RCC 7860 (cell line): ENCODE measurements at places on chromosomes 5 and 9.

DNA sequence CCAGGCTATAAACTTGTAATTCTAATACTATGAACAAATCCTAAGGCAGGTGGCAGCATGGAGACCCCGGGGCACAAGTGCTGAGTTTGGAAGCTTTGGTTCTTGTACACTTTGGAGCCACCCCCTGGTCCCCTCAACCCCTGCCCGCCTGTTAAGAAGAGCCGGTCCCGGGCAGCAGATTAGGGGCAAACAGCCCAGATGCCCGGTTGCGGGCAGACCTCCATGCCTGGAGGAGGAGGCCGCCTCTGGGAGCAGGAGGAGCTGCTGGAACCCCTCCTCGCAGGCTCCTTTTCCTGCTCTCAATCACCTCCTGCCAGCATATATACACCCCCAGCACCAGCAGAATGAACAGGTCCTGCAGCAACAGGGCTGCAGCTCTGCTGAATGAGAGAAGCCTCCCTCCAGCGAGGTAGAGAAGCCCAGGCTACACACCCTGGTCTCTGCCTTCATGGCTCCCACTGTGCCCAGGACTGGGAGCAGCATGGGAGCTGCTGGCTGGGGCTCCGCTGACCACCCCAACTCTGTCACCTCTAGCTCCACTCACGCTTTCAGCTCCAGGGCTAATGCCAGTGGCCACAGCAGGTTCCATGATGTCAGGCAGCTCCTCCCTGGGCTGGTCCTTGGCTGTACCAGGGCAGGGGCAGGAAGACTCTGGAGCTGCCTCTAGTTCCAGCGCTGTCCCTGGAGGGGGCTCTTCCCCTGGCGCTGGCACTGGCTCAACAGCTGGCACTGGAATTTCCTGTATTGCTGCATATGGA, 1713.5 kb upstream of the ACO1 start:
- DNase-seq = no peak

DNA sequence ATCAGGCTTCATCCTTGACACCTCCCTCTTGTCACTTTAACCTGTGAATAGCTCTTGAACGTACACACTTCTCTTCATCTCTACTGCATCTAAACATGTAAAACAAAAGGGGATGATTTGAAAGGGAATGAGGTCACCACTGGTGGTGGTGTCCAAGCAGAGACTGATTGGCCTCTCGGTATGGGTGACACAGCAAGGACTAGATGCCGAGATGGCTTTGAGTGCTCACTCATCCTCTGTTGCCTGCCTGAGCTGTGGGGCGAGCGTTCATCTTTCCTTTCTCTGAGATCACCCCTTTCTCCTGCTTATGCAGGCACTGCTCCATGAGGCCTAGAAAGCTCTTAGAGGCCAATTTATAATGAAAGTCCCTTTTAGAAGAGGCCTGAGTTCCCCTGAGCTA, 51.9 kb downstream of the SEC61B start:
- DNase-seq = no peak

- peak; percentile 40 for DNase-seq
Observed at GRCh38 chr9:36572515-36573418, at the start of gene MELK. Gene MELK (plus strand): TSS chr9:36572895. CDS start chr9:36581682, 8,787 bp downstream.

GRCh38 chr9:129181246-129181645, 3.2 kb upstream of the IER5L start:
- no peak for DNase-seq

- DNase-seq = no peak
Observed at GRCh38 chr5:79396265-79396664, 117.7 kb downstream of the HOMER1 start.

DNA sequence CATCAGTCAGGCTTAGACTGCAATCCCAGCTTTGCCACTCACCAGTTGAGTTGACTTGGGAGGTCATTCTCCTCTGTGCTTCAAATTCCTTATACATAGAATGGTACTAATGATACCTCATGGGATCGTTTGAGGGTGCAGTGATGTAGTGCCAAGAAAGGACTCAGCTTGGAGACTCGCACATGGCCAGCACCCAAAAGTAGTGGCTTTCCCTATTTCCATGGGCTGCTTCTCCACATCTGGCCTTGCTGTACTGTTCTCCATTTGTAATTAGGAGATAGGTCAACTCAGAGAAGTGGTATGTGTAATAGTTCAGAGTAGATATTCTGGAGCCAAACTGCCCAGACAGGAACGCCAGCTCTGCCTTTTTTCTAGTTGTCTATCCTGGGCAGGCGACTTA, 5.5 kb downstream of the CCL19 start:
- DNase-seq = no peak

- no peak for DNase-seq
Observed at GRCh38 chr9:130271473-130271872, 5.9 kb downstream of the HMCN2 start.

DNA sequence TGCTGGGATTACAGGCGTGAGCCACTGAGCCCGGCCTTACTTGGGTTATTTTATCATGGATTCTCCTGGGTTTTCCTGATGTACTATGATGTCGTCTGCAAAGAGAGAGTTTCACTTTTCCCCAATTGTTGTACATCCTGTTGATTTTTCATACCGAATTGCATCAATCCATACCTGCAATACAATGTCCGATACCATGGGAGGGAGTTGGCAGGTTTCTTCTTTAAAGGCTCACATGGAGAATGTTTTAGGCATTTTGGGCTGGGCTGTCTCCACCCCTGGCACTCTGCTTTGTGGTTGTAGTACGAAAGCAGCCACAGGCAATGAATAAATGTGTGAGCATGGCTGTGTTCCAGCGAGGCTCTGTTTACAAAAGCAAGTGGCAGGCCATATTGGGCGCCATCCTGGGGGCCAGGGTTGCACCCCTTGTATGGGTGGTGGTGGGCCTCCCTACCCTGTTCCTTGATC, 35.1 kb upstream of the EXOC3 start:
- no peak for DNase-seq

DNA sequence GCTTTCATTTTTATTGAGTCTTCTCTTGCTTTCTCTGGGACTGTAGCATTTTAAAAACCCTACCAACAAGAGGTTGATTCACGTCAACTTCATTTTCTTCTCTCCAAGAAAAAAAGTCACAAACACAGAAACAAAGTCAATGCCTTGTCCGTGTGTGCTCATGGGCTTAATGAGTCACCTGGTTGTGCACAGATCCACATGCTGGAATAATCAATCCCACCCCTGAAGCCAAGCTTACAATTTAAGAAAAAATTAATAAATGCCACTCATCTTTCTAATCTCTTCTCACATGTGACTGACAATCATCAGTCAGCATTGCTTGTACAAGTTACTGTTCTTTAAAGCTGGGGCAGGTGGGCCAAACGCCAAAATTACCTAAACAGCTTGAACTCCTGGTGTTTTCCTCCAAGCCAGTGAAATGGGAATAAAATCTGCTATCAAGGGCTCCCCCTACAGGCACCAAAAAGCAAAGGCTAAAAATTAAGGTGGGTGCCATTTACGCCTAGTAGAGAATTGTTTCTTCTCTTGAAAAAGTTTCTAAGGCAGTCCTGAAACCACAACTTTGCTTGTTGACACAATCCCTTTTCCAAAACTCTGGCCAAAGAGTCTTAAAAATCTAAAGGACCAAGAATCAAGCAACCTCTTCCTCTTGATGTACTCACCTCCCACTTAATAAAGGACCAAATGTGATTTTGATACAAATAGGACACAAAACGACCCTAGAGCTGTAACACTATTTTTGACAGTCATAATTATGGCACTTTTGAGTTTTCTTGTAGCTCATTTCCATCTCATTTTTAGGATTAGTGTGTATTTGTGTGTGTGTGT, 21.3 kb downstream of the TRMO start:
- peak; percentile 61 for DNase-seq

DNA sequence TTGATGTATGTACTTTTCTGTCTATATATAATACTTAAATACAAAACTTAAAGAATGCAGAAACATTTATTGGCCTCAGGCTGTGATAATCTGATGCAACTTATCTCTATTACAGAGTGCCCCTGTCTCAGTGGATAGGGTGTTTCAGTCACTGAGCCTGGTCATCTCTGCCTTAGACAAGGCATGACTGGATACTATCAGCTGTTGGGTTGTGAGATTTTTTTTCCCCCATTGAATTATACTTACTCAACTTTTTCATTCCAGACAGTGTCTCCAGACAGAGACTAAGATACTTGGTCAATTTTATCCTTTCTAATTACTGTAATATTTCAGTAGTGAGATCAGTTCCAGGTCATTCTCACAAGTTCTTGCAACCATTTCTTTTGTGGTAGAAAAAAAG, 26.7 kb downstream of the XRCC4 start:
- no peak for DNase-seq

- no peak for DNase-seq
Observed at GRCh38 chr5:137209232-137209809, 289.8 kb downstream of the SPOCK1 start.

DNA sequence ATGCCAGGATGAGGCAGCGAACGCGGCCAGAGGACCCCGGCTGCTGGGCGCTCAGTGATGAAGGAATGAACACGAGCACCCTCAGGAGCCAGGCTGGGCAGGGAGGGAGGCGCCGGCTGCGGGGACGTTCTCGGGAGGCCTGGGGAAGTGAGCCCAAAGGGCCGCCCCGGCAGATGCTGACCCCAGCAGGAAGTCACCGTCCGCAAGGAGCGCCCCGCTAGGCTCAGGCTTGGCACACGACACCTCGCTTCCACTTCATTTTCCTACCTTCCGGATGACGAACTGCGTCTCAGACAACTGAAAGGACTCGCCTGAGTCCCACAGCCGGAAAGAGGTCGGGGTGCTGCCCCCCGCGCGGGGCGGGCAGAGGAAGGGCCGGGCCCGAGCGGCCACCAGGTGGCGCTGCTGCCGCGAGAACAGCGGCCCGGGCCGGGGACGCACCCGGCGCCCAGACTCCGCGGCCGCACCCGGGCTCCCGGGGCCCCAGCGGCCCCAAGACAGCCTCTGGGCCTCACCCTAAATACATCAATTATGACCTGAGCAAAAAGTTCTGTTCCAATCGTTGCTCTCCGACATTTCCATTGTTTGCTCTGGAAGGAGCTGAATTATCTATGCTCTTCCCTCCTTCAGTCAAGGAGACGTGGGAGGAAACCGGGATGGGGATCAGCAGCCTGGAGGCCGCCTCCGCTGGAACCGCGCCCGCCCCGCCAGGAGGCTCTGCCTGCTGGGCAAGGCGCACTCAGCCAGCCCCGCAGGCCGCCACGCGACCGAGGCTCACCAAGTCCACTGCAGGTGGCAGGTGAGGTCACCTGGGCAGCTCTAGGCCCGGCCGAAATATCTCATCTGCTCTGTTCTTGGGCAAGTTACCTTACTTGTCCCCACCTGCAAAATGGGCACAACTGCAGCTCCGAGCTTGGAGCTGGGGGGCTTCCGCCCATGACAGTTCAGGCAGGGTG, 107.0 kb downstream of the ZNF354C start:
- no peak for DNase-seq

DNA sequence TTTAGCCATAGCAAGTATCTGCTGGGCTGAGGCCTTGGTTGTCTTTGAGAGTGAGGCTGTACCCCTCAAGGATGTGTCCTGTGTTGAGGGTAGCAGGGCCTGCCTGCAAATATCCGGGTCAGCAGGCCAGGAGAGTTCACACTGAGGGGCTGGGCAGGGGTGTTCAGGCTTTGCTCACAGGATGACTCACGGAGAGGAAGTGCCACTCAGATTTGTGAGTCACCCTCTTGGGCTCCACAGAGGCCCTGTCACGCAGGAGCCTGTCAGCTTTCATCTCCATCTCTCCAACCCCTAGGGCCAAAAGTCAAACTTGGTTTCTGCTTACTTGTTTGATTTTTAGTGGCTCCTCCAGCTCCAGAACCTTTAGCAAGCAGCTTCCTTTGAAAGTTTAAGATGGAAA, 211.5 kb downstream of the SEC61B start:
- peak; percentile 80 for DNase-seq

GRCh38 chr9:136786451-136786850, 4.7 kb upstream of the TMEM141 start:
- no peak for DNase-seq

DNA sequence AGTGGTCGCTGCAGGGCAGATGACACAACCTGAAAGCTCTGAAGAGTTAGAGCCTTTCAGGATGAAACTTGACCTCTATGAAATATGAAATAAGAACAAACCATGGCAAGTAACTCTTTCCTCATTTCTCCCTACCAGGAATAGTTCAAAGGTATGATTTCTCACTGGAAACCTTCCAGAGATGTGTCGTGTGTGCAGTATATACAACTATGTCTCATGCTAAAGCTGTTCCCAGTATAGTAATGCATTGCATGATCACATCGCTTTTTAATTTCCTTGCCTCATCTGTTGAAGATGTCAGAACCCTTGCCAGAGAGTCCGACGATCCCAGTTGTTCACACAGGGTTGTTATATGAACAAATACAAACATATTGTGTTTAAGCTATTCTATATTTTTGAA, 45.8 kb upstream of the RGMB start:
- no peak for DNase-seq

- DNase-seq = no peak
Observed at GRCh38 chr9:20307621-20308020, 314.7 kb downstream of the MLLT3 start.

DNA sequence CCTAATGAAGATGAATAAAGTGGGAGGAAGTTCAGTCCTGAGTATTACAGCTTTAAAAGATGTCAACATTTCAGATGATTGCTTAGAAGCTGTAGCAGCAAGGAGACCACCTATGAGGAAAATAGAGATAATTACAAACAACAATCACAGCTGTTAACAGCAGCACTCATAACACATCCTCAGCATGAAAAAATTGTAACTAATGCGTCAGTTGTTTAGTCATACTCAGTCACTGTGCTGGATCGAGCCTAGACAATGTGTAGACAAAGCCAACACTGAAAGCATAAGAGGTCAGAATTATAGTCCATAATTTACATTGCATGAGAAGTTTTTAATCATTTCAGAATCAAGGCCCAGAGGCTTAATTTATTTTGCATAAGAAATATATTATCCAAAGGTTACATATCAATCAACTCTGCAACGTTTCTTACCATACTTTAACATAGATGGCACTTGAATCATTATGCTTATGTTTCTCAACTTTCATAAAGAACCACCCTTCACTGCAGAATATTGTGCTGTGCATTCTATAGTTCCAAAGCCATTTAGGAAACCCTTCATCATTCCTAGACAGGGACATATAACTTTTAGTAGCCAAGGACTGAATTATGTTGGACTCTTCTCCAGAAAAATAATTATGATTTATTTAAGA, 60.2 kb upstream of the HAPLN1 start:
- no peak for DNase-seq

GRCh38 chr5:14745188-14745563, 80.7 kb downstream of the OTULIN start:
- no peak for DNase-seq

GRCh38 chr9:106487266-106487665, 375.7 kb upstream of the ZNF462 start:
- no peak for DNase-seq

GRCh38 chr5:121913418-121913817, 48.4 kb upstream of the SRFBP1 start:
- DNase-seq = no peak

GRCh38 chr5:14900693-14901461, 29.3 kb upstream of the ANKH start:
- no peak for DNase-seq

GRCh38 chr9:135565141-135565628, 3.6 kb downstream of the PAEP start:
- DNase-seq = no peak

GRCh38 chr5:127878174-127878750, 175.1 kb downstream of the CCDC192 start:
- peak; percentile 14 for DNase-seq
